ENCODE measurements at places on chromosomes 6 and 20. TPM values are rescaled to one million over a fixed set of nuclear protein-coding genes. Genes with fewer than 3 reads are reported as not detected.

DNA sequence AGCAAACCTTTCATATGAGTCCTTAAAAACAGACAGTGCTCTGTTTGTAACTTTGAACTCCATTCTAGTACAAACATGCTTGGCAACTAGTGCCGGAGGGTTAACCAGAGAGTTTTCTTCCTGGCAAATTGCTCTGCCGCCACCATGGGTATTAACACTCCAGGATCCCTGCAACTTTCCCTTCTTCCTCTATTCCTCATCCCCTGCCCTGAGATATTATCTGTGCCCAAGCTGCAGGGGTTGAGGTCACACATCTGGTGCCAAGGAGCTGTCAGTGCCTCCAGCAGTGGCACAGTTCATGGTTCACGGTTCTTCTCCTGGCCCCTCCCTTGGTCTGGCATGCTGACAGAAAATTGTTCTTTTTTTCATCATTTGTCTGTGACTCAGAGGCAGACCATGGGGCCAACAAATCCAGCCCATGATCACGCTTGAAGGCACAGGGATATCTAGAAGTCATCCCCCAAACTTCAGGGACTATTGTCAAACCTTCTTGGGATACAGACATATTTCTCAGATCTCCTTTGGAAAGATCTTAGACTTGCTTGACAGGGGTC is 77.5 kb downstream of the ATXN1 start:
- H3K27me3 ChIP-seq, result no peaks in the 10 kb centered on the region
- no peak overlapping the region for H3K27ac ChIP-seq
- no peak overlapping the region for H3K4me3 ChIP-seq
- DNase-seq, result no peak

- H3K27ac ChIP-seq, result no peak overlapping the region
- DNase-seq, result no peak
- no peaks in the 10 kb centered on the region for H3K36me3 ChIP-seq
- no peaks in the 10 kb centered on the region for H3K27me3 ChIP-seq
- no peak overlapping the region for H3K4me3 ChIP-seq
- no peaks in the 10 kb centered on the region for H3K4me1 ChIP-seq
Measured at GRCh38 chr6:34538581-34538980, 17.5 kb downstream of the SPDEF start.

GRCh38 chr6:157453978-157454377 is 73.0 kb downstream of the ZDHHC14 start:
- DNase-seq, result no peak
- no peaks in the 10 kb centered on the region for H3K27me3 ChIP-seq
- no peaks in the 10 kb centered on the region for H3K36me3 ChIP-seq
- H3K4me1 ChIP-seq, result peaks cover 8% of the 10 kb centered on the region
- H3K27ac ChIP-seq, result no peak overlapping the region

DNA sequence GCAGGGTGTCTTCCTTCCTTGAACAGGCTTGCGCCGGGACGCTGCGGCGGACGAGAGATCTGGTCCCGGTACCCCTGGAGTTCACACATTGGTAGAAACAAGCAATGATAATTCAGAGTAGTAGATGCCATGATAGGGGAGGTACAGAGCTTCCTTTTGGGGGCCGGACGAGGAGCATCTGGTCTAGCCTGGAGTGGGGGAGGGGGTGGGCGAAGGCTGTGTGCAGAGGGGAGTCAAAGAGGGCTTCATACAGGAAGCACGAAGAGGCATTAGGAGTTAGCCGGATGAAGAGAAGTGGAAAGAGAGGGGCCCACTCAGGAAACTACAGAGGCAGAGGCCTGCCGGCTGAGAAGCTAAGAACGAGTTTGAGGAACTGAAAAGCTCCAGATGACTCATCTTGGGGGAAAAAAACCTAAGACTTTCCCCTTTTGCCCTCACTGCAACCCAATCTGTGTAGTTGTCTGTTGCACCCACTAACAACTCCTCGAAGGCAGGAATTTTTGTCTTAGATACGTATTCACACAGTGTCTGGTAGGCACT is 611 bp downstream of the CNPY3 start:
- H3K27me3 ChIP-seq, result peaks cover 6% of the 10 kb centered on the region
- H3K4me1 ChIP-seq, result peaks cover 20% of the 10 kb centered on the region
- DNase-seq, result peak; percentile 85
- H3K27ac ChIP-seq, result peak overlapping the region; percentile 98
- peak overlapping the region; percentile 77 for H3K4me3 ChIP-seq
- H3K36me3 ChIP-seq, result peaks cover 14% of the 10 kb centered on the region

Gene MARCKS
- 210 TPM for total RNA-seq

All from muscle of leg (tissue), 16 donors.